Activated CD4-positive, alpha-beta T cell treated with anti-CD3 and anti-CD28 coated beads for 36 hours (primary cell): ENCODE measurements at places on chromosomes 3 and 15. TPM values are rescaled to one million over a fixed set of nuclear protein-coding genes. Genes with fewer than 3 reads are reported as not detected.

Gene PLAAT1
- total RNA-seq, result 0.30 TPM

Gene HDAC11
- 3.4 TPM for total RNA-seq

Gene CERS3
- total RNA-seq, result 0.41 TPM

Gene EEF1AKMT4
- 4.8 TPM for total RNA-seq

Gene FILIP1L
- total RNA-seq, result not detected

Gene SCG5
- total RNA-seq, result 1.2 TPM

Gene ANKRD63
- not detected for total RNA-seq

Gene LTF
- total RNA-seq, result not detected

Gene WDR93
- not detected for total RNA-seq

Gene ITIH1
- total RNA-seq, result not detected

Gene FOXB1
- 0.53 TPM for total RNA-seq

Gene LRRC3B
- total RNA-seq, result not detected

Gene SOX2
- total RNA-seq, result not detected

Gene GHSR
- total RNA-seq, result not detected

Gene PIK3R4
- total RNA-seq, result 32.3 TPM

Gene GATM
- total RNA-seq, result 2.5 TPM

Gene TMEM207
- not detected for total RNA-seq

Gene CX3CR1
- total RNA-seq, result 0.14 TPM

Gene CNTN6
- total RNA-seq, result not detected

Gene VIPR1
- 6.6 TPM for total RNA-seq

Gene PLOD2
- 1.3 TPM for total RNA-seq

Gene CIDEC
- total RNA-seq, result not detected

Gene ILDR1
- 0.11 TPM for total RNA-seq

Gene LPP
- 40.6 TPM for total RNA-seq

Gene LIPH
- total RNA-seq, result not detected

Gene MKRN3
- total RNA-seq, result 2.2 TPM

Gene CCDC80
- not detected for total RNA-seq

Gene TF
- 0.11 TPM for total RNA-seq

Gene KLHL40
- not detected for total RNA-seq

Gene DNAH12
- not detected for total RNA-seq

Gene NBEAL2
- total RNA-seq, result 84.9 TPM

Gene BCL6
- 42.9 TPM for total RNA-seq

Gene SGO1
- total RNA-seq, result 29.4 TPM

Gene C3orf49
- total RNA-seq, result not detected

Gene RARRES1
- not detected for total RNA-seq

Gene CPEB1
- total RNA-seq, result 0.18 TPM

Gene HACD2
- total RNA-seq, result 22.1 TPM

Gene TGM5
- not detected for total RNA-seq

Gene LMLN
- 4.3 TPM for total RNA-seq

Gene AMOTL2
- 0.32 TPM for total RNA-seq

Gene PRR23B
- not detected for total RNA-seq

Gene SLC28A2
- total RNA-seq, result not detected

Gene ACAP2
- total RNA-seq, result 43.7 TPM

Gene SEMA5B
- not detected for total RNA-seq

Gene ARRDC4
- 1.1 TPM for total RNA-seq

Gene SLC22A14
- total RNA-seq, result not detected

Gene COL7A1
- 0.65 TPM for total RNA-seq

Gene IL17RE
- total RNA-seq, result 3.1 TPM

Gene C3orf62
- 3.7 TPM for total RNA-seq

Gene SCAANT1
- not detected for total RNA-seq

Gene HIGD2B
- not detected for total RNA-seq

Gene CD86
- total RNA-seq, result 0.25 TPM

Gene MESP2
- total RNA-seq, result 0.14 TPM

Gene MYRIP
- not detected for total RNA-seq

Gene MON1A
- total RNA-seq, result 7.5 TPM

Gene VGLL4
- 24.9 TPM for total RNA-seq
